NCI-H2171 (cell line): ENCODE measurements at places on chromosomes 16 and 17.

- DNase-seq: peak; percentile 64
Observed at GRCh38 chr17:48002916-48003416, 32.1 kb downstream of the CDK5RAP3 start.

- DNase-seq: peak; percentile 94
Observed at GRCh38 chr17:81471818-81472456, 40.7 kb downstream of the ACTG1 start.

DNA sequence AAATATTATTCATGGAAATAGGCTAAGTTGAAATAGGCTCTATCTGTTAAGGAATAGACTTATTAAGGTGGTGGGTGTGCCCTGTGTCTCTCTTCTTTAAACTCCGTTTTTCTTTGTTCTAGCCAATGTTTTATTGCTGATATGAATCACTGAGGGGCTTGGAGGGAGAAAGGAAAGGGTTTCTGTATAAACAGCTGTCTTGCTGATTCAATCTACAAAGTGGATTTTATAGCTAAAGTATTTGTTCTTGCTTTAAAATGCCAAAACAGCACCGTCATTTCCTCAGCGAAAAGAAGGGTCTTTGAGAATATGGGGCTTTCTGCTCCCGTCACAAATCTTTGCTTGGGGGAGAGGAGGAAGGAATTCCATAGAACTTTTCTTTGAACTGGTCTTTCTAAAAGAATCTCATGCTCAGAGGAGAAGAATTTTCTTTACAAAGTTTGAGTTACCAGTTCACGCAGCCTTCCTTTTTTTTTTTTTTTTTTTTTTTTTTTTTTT, 39.3 kb downstream of the MSI2 start:
- DNase-seq: no peak

GRCh38 chr16:64004116-64004515, 1117.7 kb downstream of the CDH11 start:
- no peak for DNase-seq

- DNase-seq: peak; percentile 86
Observed at GRCh38 chr17:46192439-46193150, 634 bp downstream of the KANSL1 start.

DNA sequence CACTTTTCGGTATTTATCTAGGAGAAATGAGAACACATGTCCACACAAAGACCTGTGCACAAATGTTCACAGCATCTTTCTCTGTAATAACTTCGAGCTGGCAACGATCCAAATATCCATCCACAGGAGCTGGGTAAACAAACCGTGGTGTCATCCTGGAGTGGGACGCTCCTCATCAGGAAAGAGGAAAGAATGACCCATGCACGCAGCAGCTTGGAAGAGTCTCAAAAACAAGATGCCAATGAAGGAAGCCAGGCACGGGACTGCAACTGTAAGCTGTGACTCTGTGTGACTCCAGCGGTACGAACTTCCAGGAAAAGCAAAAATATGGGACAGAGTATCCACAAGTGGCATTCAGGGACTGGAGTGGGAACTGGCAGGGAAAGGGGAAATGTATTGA, 36.7 kb upstream of the CIBAR2 start:
- peak; percentile 49 for DNase-seq

GRCh38 chr16:67283826-67284555, 4.7 kb downstream of the PLEKHG4 start:
- DNase-seq: no peak

DNA sequence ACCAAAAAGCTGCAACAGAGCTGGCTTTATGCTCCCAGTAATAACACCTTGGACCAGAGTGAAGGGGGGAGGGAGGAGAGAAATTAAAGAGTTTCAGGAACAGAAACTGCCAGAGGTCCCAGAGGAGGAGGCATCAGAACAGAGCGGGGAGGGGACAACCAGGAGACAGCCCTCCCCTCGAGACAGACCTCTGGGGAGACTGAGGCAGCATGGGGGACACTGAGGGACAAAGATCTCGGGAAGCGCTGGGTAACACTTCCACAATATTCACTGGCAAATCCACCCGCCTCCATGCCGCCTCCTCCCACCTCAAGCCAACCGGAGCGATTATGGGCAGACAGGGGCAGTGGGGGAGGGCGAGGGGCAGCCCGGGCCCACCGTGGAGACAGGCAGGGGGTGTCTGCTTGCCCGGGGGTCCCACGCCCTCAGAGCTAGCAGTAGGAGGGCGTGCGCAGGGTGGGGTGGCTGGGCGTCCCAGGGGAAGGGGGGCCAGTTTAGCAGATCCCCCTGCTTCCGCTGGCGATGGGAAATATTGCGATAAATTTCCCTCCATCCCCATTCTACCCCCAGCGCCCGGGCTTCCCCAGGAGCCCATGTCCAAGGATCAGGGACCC, 1.2 kb downstream of the PCGF2 start:
- DNase-seq: no peak

GRCh38 chr17:14748036-14748710, 447.3 kb downstream of the HS3ST3B1 start:
- no peak for DNase-seq

DNA sequence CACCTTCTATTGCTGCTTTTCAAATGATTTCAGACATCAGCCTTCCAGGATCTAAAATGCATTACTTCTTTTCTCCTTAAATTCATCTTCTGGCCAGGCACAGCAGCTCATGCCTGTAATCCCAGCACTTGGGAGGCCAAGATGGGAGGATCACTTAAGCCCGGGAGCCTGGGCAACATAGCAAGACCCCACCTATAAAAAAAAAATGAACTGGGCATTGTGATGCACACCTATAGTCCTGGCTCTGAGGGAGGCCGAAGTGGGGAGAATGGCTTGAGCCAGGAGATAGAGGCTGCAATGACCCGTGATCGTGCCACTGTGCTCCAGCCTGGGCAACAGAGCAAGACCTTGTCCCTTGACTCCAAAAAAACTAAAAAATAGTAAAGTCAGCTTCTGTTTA, 208.5 kb downstream of the SPECC1 start:
- DNase-seq: no peak

- DNase-seq: no peak
Observed at GRCh38 chr17:31595666-31596381, 204.3 kb downstream of the RAB11FIP4 start.

DNA sequence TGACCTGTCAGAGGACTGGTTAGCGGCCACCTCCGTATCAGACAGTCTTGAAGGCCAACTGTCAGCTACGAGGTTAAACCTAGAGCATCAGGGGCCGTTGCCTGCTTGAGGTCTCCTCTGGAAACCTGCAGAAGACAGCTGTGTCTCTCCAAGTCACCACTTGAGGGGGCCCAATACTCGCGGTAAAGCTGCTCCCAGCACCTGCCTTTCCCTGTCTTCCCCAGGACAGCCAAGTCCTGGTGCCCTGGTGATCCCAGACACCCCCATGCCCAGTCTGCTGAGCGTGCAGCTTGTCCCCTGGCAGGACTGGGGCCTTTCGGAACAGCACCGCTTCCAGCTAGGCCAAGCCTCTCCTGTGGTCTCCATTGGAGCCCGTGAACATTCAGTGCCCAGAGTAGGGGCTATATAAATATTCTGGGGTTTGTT, 80.1 kb downstream of the DNAH17 start:
- DNase-seq: peak; percentile 77

GRCh38 chr17:3795390-3796102, 5.4 kb downstream of the ITGAE start:
- DNase-seq: no peak

- DNase-seq: no peak
Observed at GRCh38 chr16:23901178-23902033, 65.6 kb downstream of the PRKCB start.

- no peak for DNase-seq
Observed at GRCh38 chr17:43044024-43044423, 19.0 kb downstream of the RND2 start.

DNA sequence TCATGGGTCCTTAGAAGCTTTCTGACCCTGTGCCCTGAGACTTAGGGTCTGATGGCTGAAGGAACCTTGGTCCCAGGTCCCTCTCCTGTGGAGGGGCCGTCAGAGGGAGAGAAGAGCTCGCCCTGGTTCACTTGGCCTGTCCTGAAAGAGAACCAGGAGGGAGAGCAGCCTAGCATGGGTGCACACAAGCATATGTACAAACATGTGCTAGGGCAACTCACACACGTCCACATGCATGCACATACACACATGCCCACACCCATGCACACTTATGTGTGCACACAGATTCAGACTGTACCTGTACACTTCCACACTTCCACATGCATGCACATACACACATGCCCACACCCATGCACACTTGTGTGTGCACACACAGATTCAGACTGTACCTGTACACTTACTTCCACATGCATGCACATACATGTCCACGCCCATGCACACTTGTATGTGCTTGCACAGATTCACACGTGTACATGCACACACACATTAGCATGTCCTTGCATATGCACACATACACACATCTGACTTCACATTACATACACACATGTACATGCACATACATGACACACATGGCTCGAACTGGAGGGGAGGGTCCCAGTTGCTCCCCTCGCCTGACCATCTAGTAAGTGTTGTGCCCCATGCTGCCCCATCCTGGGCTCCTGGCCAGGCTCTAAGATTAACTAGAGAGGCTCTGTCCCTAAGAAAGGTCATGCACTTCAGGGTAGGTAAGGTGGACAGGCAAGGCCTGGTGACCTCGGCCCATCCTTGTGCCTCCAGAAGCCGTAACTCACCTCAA, 122.0 kb downstream of the METRNL start:
- no peak for DNase-seq

DNA sequence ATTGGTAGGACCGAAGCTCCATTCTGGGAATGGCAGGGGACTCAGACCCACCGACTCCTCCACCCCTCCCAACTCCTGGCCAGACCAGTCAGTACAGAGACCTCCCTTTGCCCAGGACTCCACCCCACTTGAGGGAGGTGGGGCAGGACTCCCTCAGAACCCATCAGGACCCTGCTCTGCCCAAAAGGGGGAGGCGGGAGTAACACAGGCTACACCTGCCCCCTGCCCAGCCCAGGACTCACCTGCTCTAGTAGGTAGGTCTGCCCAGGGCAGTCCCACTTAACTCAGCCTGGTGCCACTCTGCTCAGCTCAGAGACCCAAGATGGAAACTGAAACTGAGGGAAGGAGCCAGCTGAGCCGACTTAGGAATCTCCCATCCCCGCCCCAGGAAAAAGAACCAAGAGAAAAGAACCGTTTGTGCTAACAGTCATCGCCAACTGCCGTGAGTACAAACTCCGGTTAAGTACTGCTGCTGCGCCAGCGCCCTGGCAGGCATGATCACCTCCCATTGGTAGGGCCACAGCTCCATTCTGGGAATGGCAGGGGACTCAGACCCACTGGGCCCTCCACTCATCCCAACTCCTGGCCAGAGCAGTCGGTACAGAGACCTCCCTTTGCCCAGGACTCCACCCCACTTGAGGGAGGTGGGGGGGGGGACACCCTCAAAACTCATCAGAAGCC, 503 bp downstream of the DHX58 start:
- no peak for DNase-seq

DNA sequence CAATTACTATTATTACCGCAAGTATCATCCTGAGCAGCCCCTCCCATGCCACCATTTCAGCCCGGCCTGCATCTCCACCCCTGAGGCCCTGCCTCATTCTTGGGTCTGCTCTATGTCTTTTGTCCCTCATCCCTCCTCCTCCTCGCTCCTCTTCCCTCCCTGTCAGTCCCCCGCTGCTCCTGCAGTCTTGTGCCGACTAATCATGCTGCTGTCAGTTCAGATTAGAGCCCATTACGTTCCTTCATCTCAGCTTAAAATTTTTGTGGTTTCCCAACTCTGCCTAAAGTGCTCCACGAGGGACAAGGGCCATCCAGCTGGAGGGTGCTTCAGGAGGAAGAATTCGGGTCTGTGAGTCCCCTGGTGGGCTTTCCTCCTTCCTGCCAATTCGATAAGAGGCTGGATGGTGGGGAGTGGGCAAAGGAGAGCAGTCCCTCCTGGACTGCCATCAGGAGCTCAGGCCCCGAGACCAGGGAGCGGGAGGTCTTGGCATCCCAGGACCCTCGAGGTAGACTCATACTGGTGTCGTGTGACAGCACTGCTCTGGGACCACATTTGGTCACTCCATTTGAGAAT, 32.9 kb upstream of the GOSR2 start:
- DNase-seq: no peak

DNA sequence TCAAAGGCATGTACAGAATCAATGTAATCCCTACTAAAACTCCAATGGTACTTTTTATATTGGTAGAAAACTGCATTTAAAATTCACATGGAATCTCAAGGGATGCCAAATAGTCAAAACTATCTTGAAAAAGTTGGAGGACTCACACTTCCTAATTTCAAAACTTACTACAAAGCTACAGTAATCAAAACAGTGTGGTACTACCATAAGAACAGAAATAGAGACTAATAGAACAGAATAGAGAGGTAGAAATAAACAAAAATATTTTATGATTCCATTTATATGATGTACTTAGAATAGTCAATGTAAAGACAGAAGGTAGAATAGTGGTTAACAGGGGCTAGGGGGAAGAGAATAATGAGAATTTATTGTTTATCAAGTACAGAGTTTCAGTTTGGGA, 8.8 kb downstream of the TRIM37 start:
- DNase-seq: no peak

DNA sequence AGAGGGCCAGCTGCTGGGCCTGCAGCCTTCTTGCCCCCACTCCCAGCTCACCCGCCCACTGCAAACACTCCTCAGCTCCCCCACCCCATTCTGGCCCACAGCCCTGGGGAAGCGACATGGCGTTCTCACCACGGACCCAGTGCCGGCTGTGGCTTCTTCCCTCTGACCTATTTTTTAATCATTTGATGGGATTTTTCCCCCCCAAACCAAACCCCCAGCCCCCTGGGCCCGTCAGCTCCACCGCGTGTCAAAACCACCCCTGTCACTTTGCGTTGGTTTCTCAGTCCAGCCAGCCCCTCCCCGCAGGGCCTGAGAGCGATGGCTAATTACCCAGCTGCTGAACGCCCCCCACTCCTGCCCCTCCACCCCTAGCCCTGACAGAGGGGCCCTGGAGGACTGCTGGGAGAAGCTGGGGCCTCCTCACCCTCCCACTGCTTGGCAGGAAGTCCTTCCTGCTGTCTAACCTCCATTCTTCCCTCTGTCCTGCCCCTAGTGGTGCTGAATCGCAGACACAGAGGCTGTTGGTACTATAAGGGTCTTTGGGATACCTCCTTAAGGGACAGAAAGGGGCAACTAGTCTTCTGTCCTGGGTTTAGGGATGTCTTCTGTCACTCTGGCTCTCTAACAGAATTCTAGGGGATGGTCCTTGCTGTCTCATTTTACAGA, 7.5 kb upstream of the TBX21 start:
- DNase-seq: no peak

DNA sequence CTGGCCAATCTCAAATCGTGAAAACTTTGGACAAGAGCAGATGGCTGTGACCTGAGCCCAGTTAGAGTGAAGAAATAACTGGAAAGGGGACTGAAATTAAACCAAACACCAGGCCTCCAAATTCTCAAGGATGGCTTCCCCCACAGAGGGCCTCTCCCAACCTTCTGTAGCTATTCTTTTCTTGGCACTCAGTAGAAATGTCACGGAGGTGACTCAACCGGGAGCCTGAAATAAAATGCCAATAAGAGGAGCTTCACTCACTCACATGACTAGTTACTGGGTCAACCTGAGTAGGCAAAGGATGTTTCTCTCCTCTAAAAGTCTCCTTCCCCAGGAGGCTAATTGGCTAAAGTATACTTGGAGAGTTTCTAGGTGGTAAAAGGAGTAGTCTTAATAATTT, 230.7 kb downstream of the MAF start:
- DNase-seq: no peak
